IPS DF 19.7 (cell line): ENCODE measurements at places on chromosomes 16 and 17.

- DNase-seq, result no peak
These were observed 14.7 kb downstream of the CA7 start for GRCh38 chr16:66858740-66859396.

- DNase-seq, result no peak
These were observed 47.8 kb upstream of the FOXF1 start for GRCh38 chr16:86462334-86463084.

DNA sequence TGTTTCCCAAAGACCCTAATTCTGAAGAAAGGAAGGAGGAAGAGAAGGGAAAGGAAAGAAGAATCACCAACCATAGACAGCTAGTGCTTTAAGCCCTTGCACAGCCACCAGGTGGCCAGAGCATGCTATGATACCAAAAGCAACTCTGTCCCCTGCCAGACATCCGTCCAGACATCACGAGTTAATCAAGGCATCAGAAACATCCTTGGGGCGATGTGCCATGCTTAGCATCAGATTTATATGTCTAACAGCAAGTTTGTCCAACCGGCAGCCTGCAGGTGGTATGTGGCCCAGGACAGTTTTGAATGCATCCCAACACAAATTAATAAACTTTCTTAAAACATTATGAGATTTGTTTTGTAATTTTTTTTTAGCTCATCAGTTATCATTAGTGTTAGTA, 2.9 kb upstream of the CRYBA1 start:
- no peak for DNase-seq

DNA sequence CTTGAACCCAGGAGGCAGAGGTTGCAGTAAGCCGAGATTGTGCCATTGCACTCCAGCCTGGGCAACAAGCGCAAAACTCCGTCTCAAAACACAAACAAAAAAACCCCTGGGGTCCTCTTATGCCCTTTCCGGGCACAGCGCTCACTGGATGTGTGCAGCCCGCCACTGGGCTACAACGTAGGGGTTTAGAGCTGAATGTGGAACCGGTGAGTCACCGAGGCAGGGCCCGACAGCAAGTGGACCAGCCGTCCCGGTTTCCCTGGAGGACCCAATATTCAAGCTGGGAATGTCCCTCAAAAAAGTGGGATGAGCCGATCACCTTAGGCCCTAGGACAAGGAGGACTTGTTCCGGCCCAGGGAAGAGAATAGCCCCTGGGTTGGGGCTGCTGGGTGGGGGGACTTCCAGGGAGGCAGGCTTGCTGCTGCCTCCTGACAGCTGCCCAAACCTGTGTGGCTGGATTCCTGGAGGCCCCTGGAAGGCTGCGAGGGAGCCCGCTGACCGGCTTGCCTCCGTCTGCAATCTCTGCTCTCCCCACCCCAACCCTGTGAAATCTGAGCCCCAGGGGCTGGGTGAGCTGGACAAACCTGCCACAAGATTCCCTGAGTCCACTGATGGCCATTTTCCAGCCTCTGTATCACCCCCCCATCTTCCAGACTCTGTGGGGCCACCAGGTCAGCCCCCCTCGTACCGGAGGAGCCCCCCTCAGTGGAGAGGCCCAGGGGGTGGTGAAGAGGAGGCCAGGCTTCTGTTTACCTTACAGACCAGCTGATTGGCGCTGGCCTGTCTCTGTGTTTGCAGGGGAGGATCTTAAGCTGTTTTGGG, 2.9 kb upstream of the CLDN9 start:
- peak; percentile 83 for DNase-seq

GRCh38 chr16:75304521-75305363, 53.3 kb upstream of the BCAR1 start:
- DNase-seq, result no peak

GRCh38 chr17:34313164-34313563, 6.1 kb upstream of the CCL8 start:
- DNase-seq, result no peak
